ENCODE measurements at places on chromosomes 5 and 9.

DNA sequence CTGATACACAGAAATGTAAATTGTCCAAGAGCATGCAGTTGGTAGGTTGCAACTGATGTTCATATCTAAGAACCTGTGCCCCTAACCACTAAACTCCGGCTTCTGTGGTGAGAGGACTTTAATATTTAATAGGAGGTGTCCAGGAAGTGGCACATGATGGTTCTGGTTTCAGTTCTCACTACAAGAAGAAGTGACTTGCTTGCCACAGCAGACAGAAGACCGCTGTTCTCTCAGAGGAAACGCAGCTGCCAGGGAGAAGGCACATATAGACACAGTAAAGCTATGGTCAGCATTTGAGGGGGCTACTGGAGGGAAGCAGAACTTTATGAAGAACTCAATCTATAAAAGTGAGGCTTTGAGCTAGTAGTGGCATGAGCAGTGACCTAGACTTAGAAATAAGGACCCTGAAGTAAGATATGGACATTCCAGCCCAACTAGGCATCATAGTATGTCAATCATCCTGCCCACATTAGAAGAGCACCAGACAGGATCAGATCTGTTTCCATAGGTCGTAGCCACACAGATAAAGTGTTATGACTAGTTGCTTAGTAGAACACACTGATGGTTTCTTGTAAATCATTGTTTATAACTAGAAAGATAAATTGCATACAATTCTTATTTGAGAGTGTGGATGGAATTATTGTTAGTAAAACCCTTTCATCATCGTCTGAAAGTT, 36.4 kb upstream of the DAB2 start:
- DNase-seq, result no peak

GRCh38 chr9:6354072-6354686, 26.0 kb downstream of the TPD52L3 start:
- DNase-seq, result peak; percentile 49

- peak; percentile 20 for DNase-seq
Measured at GRCh38 chr5:113760486-113760885, 247.0 kb downstream of the YTHDC2 start.

DNA sequence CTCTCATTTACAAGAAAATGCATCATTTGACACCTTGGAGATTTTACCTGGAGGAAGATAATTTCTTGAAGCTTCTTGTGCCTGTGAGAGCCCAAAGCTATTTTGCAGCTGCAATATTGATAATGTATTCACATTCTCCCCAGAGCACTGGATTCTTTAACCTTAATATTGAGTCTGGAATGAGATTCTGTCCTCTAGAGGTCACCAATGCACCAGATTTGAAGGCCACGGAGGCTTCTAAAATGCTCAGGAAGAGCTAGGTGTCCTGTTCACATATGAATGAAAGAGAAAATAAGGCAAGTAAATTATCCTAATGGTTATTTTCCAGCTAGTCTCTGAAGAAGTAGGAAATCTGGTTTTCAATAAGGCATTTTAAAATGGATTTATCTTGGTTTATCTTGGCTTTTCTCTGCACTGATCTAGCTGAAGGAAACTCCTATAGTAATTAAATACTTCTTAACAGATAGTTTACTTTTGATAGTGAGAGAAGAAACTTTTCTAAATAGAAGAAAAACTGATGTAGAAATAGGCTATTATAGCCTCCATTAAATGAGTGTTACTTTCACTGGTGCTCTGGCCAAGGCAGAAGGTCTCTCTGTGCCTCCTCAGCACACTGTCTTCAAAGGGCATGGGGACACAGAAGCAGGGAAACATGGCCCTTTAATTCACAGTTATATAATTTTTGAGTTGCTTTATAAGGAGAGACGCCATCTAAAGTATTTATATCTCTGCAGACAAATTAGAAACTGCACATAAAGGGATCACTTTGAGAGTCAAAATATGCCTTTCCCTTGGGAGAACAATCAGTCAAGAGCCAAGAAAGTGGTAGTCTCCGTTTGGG, 297.0 kb upstream of the ACTBL2 start:
- peak; percentile 66 for DNase-seq

- DNase-seq, result no peak
Measured at GRCh38 chr5:54902791-54903473, 82.5 kb downstream of the ESM1 start.

DNA sequence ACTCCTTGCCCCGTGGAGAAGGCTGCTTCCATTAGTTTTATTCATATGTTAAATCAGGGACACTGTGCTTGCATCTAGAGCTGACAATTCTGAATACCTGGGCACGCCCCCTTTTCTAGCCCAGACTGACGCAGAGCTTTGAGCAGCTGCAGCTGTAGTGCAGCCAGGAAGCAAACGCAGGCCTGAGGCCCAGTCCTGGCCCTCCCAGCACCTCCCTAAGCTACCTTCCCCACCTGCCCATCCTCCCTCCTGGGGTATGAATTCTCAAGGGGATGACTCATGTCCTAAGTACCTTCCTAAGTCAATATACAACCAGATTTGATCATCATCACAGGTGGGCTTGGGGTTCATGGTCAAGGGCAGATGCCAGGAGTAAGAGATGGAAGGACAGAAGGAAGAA, 3.5 kb downstream of the PHF19 start:
- peak; percentile 97 for DNase-seq
